NCI-H446 treated with DMSO at 0.1 percent for 48 hours (cell line): ENCODE measurements at places on chromosomes 16 and 17.

DNA sequence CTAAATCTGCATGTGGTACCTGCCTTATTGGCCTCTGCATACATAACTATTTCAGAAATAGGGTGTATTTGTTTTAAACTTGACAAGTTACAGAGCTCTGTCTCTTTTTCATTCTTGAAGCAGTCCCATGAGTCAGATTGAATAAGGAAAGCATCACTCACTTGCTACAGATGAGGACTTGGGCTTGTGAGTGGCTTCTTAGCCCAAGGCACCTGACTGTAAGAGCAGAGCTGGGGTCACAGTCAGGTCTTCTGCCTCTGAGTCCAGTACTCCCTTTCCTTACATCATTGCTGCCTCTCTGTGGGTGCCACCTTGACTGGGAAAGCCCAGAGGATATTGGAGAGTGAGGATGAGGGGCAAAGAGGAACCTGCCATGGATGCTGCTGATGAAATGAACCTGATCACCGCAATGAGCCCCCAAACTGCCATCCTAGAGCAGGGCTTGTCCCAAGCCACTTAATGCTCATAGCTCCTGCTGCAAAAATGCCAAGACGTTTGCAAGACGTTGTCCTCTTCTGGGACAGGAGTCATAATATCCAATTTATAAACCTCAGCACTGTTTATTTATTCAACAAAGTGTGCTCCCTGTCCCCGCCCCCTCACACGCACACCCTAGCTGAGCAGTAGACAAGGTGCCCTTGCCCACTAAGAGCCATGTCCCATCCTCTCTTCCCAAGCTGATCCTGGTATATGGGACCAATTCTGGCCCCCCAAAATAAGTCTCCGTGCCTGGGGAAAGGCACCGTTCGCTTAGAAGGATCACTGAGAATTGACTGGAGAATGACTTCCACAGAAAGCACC is 74.1 kb downstream of the CCDC182 start:
- no peak for DNase-seq

DNA sequence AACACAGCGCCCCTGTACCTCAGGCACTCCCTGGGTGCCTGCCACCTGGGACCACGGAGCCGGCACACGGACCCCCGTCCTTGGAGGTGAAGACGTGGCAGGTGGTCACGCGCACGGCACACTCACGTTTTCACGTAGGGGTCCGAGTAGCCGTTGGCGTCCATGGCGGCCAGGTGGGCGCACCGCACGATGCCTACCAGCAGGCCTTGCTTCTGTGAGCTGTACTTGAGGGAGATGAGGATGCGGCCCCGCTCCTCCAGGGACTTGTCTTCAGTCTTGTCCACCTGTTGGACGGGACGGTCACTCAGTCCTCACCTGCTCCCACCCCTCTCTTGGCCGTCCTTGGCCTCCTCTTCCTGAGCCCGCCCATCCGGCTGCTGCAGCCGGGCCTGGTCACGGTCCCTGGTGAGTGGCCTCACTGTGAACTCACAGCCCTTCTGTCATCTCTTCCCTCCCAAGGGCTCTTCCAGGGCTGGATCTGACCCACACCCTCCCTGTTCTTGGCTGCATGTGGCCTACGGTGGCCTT is 18.8 kb downstream of the SCGB1C2 start:
- DNase-seq, result no peak

- no peak for DNase-seq
Observed at GRCh38 chr16:57753448-57754353, 18.1 kb downstream of the KATNB1 start.

- DNase-seq, result no peak
Observed at GRCh38 chr17:48294806-48295361, 135.1 kb downstream of the SKAP1 start.

- DNase-seq, result no peak
Observed at GRCh38 chr16:72976438-72977064, 71.4 kb downstream of the ZFHX3 start.

- no peak for DNase-seq
Observed at GRCh38 chr16:56932721-56933619, 1.0 kb downstream of the HERPUD1 start.

DNA sequence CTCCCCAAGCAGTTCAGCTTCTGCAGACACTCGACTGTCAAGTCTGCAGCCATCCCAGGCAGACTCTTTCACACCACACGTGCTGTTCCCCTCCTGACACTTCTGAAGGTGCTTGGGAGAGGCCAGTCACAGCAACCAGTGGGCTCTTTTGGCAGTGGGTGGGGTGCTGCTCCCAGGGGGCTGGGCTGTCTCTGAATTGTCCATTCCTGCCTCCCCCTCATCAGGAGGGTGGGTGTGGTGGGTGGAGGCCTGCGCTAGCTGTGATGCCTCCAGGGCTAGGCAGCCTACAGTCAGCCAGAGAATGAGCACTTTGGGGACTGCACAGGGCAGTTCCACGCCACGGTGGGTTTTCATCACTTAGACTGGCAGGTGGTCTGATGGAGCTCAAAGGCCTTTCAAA is 10.3 kb downstream of the STARD3 start:
- no peak for DNase-seq

DNA sequence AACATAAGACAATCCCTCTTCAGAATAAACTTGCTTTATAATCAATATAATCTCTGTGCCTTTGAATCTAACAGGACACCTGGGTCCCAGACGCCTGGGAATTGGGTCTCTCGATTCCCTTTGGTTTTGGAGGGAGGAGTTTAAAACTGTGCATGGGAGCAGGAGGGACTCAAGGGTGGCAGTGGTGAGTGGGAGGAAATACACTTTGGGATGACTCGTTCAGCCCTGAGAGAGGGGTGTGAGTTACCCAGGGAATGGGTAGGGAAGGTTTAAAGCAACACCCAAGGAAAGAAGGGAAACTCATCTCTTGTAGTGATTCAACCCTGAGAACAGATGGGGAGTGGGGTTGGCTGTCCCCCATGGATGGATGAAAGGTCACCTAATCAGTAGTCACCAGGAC is 1.6 kb downstream of the RANGRF start:
- DNase-seq, result no peak

GRCh38 chr16:69351309-69352027 is at the start of gene TMED6:
Gene TMED6, minus strand, starts transcription at chr16:69351786. Its CDS starts 33 bp downstream, at chr16:69351753.
- DNase-seq, result no peak

- no peak for DNase-seq
Observed at GRCh38 chr16:49851468-49851787, 4.5 kb downstream of the ZNF423 start.

DNA sequence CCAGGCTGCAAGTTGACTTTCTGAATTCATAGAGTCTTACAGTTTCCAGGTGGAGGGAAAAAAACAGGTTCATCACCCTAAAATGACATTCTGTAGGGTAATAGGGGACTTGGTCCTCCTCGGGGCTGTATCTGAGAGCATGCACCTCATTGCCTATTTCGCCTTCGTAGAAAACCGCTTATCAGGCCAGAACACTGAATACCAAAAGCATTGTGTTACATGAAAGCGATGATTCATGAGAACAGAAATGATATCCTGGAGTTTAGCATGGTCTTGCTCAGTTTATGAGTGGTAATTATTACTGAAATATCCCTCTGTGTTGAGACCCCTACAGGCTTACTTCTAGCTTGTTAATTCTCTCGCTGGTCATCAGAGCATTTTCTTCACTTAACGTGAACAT is 61.4 kb upstream of the ARHGAP44 start:
- no peak for DNase-seq

DNA sequence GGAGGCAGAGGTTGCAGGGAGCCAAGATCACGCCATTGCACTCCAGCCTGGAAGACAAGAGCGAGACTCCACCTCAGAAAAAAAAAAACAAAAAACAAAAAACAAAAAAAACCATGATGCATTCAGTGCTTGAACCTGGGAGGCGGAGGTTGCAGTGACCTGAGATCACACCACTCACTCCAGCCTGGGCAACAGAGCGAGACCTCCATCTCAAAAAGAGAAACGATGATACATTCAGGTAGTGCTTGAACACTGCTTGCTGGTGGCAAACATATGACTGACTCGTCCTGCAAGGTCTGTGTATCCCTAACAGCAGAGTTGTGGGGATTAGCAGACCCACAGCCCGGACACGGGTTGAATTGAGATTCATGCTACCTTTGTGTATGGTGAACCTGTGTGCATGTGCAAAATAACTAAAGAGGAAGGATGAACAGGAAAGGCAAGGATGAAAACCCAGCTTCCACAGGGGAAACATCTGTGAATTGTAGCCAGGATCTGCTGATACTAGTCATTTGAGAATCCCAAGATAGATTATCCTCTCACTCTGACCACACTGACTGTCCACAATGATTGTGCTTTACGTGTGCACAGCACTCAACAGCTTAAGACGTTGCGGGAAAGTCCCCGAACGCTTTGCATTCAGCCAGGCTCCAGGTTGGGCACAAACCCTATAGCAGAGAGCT is 52.4 kb upstream of the MRPS23 start:
- no peak for DNase-seq

GRCh38 chr16:2472885-2473445 is 1.9 kb downstream of the NTN3 start:
- DNase-seq, result no peak

DNA sequence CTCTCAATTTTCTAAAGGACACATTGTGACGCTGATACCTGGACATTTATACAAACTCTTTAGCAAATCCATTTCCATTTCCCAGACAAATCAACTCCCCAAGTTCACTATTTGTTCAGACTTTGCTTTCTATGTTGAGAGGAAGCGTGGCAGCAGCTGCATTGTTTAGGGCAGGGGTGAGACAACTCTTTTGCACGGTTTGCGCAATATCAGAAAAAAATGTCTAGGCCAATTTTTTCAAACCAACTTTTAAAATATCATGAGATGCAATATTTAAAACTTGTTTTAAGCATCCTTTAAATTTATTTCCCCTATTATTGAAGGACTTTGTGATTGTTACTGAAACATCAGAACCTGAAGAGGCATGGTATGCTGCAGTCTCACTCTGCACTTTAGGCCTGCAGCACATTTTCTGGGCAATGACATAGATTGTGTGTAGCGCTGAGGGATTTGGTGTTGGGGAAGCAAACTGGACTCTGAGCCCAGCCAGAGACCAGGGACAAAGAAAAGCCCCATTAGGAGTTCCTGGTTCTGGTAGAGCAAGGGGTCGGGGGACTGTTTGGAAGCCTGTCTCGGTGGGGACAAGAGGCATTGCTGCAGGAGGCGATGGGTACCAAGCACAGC is 6.4 kb upstream of the CCDC182 start:
- DNase-seq, result no peak

DNA sequence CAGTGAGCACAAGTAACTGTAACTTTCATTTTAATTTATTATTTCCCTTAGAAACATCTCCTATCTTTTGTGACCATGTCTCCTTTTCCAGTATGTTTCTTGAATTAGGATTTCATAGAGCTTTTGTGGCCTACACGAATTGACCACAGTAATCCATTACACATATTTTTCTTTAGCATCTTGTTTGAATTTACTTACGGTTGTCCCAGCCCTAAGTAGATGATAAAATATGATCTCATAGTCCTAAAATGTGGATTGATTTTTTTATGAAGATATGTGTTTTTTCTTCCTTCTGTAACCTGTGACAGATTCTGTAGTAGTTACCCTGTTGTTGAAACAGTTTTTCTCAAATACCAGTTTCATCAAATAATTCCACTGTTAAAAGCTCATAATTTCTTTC is 61.5 kb downstream of the NF1 start:
- no peak for DNase-seq

- DNase-seq, result no peak
Observed at GRCh38 chr16:84196727-84197394, 5.9 kb downstream of the ADAD2 start.

DNA sequence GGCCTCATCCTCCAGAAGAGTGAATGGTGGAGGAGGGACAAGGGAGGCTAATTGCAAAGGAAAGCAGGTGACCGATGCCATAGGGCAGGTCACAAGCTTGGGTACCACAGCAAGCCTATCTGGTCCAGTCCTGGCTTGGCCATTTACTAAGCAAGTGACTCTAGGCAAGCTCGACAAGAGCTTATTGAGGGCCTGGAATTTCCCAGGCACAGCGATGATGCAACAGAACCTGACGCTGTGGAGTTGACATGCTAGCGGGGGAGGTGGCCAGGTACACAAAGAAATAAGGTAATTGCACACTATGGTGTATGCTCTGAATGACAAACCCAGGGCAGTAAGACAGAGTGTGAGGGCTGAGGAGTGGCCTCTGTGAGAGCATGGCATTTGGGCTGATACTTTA is 98.5 kb downstream of the PGS1 start:
- DNase-seq, result no peak

- no peak for DNase-seq
Observed at GRCh38 chr17:74298778-74299177, 24.7 kb downstream of the DNAI2 start.

DNA sequence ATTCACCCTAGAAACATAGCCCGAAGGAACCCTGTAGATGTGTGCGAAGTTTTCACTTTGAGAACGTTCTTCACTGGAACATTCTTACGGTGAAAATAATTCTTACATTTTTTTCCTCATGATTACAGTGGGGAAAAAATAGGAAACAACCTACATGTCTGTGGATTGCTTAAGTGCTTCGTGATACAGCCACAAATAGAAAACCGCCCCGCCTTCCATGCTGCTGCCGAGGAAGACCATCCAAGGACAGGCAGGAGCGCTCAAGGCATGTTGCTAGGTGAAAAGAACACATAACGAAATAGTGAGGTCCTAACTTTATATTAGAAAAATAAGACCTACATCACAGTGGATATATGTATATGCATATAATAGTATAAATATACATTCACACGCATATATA is 78.8 kb downstream of the BMERB1 start:
- DNase-seq, result no peak

- DNase-seq, result no peak
Observed at GRCh38 chr16:72473631-72474030, 301.7 kb upstream of the PMFBP1 start.

- DNase-seq, result no peak
Observed at GRCh38 chr16:48533931-48534330, 76.0 kb downstream of the N4BP1 start.

- DNase-seq, result no peak
Observed at GRCh38 chr17:39328815-39329214, 72.6 kb downstream of the FBXL20 start.

DNA sequence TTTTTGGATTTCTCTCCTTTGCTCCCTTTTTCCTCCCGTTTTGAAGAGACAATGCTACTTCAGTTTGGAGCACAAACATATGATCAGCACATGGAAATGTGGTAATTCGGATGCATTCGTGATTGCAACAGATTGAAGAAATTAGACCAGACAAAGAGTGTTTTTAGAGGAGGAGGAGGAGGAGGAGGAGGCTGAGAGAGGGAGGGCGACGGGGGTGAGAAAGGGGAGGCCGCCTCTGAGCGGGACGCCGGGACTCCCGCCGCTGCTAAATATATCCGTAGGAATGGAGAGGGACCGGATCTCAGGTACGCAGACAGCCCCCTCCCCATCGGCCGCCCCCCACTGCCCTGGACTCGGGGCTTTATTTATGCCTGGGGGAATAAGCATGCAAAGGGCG is 179.3 kb downstream of the SEC14L1 start:
- no peak for DNase-seq
